ENCODE measurements at places on chromosomes 7 and 10.
A peak's percentile ranks its signal among the peaks of the same experiment; 100 is the strongest.

GRCh38 chr7:144519925-144520324 is 116.4 kb upstream of the NOBOX start:
- DNase-seq = no peak

GRCh38 chr7:13352677-13353076 is 636.8 kb downstream of the ETV1 start:
- DNase-seq = no peak

GRCh38 chr7:94375691-94376090 is 19.0 kb upstream of the COL1A2 start:
- DNase-seq = no peak

- no peak for DNase-seq
Measured at GRCh38 chr7:157676001-157676400, 339.2 kb downstream of the DNAJB6 start.

DNA sequence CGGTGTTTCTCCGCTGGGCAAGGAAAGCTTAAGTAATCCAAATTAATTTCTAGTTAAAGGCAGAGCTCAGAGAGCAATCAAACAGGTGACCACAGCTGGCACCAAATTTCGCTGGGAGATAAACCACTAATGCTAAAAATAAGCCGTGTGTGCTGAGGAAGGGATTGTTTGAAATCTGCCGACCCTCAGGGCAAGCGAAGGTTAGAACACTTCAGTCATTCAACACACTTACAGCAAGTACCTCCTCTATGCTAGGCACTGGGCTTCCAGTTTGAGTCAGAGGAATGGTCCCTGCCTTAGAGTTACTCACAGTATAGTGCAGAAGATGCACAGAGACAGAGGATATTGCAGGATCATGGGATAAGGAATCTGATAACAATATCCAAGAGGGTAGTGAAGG is 467.9 kb upstream of the PODXL start:
- no peak for DNase-seq

DNA sequence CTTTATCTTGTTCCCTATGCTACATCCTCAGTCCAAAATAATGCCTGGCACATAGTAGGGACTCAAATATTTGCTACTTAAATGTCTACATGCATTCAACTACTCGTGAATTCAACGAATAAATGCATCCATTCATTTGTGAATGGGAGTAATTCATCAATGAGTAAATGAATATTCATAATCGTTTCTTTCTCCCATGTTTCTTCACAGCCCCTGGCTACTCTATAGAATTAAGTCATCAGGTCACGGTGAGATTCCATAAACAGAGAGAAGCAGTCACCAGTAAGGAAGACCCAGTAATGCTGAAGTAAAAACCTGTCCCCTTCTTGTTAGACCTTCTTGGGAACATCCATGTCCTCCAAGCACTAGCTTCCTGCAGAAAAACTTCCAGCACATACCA is 48.4 kb downstream of the ATE1 start:
- no peak for DNase-seq

DNA sequence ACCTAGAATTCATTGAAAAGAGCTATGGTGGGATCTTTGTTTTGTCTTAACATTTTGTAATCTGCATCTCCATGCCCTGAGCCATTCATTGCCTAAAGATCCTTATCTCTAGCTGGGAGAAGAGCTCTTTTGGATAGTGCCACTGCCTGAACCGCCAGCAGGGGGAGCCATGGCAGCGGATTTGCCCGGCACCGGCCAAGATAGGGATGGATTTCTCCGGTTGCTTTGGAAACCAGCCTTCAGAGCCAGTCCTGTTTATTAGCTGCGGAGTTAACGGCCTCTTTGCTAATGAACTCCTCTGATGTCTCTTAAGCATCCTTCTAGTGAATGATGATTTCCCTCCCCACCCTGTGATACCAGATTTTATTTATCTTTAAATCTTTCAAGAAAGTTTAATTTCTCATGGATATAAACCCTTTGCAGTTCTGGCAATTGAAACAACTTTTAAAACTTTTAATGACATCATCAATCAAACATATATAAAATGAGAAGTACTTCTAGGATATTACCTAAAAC is 58.2 kb upstream of the LYZL2 start:
- DNase-seq = peak; percentile 84

DNA sequence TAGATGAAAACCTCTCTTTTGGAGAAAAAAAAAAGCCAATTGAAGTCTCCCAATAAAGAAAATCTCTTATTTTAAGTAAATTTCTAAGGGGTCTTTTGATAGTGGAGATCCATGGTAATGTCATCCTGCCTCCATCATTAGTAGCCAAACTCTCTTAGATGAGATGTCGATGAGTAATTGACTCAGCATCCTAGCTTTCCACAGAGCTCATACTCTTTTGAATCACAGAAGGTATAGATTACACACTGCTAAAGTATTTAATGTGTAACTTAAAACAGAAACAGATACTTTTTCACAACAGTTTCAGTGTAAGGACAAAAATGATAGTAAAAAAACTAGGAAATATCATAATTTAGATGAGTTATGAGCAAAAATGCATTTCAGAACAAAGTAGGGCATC is 19.4 kb downstream of the MAGI2 start:
- DNase-seq = no peak

DNA sequence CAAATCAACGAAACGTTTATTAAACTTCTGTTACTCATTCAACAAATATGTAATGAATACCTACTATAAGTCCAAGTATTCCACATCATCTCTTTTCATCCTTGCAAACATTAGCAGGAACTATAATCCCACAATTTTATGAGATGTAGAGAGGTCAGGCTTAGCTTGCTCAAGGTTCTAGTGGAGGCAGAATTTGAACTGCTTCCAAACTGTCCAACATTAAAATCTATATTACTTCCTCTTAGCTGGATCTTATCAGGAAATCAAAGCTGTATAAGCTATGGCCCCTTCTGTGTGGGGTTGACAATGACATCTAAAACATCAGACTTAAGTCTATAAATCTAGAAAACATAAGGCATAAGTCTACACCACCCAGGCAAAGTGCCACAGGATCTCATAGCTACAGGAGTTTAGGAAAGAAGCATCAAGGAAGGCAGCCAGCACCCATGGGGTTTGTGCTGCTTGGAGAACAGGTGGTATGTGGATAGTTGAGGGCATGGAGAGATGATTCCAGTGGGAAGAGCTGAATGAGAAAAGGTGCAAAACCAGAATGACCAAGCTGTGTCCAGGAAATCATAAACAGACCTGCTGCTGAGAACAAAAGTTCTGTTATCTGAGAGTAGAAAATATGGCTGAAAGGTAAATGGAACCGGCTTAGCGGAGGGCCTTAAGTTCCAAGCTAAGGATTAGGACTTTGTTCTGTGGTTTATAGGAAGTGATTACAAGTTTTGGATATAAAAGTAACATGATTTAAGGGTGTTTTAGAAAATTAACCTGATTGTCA is 34.5 kb downstream of the PAPSS2 start:
- no peak for DNase-seq

DNA sequence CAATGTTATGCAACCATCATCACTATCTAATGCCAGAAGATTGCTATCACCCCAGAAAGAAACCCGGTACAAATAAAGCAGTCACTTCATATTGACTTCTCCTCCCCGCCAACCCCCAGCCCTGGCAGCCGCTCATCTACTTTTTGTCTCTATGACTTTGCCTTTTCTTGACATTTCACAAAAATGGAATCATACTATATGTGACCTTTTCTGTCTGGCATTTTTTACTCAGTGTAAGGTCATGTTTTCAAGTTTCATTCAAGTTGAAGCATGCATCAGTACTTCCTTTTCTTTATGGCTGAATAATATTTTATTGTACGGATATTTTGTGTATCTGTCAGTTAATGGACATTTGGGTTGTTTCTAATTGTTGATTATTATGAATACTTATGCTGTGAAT is 28.1 kb downstream of the FHIP2A start:
- no peak for DNase-seq

DNA sequence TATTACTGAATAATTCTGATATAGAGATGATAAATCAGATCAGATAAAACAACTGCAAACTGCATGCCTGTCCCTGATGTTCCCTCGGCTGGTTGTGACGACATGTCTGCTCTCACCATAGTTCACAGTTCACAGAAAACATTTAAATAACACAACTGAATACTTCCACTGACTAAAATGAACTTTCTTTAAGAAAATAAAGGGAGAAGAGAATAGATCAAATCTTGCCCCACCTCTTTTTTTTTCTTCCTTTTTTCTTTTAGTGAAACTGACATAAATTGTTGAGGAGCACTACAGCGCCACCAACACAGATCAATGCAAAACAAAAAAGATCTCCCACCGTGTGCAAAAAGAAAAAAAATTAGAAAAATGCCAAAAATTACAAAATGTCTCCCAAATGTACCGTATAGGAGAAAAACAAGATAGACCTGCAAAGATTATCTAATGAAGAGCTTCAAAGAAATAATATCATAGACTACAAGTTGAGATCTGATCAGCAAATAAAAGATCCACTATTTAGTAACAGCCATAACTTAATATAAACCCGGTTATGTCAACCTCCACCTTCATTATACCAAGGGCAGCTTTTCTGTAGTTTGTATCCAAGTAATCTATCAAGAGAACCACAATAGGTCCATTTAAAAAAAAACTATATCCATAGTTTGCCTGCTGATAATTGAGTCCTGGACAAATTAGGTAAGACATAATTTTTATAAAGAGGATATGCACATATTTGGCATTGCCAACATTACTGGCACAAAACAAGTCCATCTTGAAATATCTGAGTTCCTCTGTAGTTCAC is 30.7 kb upstream of the EPC1 start:
- DNase-seq = peak; percentile 35

GRCh38 chr7:23721456-23721855 is 11.4 kb downstream of the STK31 start:
- no peak for DNase-seq

DNA sequence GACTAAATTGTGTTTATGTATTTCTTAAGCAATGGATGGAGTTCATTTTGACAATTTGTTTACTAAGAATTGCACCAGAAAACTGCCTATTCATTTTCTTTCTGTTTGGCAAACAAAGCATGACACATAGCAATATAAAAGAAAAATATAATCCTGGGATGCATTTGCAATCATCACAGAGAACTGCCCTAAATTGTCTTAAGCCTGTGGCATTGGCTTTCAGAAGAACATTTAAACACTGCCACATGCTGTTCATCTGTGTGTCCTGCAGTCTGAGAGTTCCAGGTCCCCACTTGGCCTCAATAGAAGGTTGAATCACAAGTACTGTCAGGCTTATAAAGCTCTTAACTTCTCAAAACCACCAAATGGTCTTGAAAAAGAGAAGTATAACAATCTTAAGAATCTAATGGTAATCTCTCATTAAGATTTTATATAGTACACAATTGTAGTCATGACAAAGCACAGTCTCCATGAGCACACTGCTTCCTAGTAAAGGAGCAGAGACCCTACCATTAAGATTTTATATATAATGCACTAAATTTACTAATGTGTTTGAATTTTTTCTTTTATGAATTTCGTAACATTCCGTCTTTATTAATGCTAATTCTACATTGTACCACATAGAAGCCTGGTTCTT is 29.9 kb downstream of the RNLS start:
- peak; percentile 30 for DNase-seq

GRCh38 chr7:51144178-51144577 is 172.4 kb downstream of the COBL start:
- DNase-seq = no peak

- DNase-seq = no peak
Measured at GRCh38 chr7:55158541-55159382, 139.9 kb downstream of the EGFR start.

DNA sequence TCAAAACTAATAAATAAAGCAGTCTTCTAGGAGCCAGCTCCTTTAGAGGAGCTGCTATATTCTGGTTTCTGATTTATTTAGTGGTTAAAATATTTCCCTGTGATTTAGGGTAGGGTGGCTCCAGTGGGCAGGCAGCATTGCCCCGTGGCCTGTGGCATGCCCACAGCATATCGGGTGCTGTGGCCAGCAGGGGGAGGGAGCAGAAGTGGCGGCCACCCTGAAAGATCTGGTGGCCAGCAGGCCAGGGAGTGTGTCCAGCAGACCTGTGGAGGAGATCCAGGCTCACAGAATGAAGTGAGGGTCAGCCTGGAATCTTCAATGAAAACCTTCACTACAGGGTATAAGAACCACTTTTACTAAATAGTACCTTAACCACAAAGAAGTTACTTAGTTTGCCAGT is 189.2 kb downstream of the TAX1BP1 start:
- no peak for DNase-seq

DNA sequence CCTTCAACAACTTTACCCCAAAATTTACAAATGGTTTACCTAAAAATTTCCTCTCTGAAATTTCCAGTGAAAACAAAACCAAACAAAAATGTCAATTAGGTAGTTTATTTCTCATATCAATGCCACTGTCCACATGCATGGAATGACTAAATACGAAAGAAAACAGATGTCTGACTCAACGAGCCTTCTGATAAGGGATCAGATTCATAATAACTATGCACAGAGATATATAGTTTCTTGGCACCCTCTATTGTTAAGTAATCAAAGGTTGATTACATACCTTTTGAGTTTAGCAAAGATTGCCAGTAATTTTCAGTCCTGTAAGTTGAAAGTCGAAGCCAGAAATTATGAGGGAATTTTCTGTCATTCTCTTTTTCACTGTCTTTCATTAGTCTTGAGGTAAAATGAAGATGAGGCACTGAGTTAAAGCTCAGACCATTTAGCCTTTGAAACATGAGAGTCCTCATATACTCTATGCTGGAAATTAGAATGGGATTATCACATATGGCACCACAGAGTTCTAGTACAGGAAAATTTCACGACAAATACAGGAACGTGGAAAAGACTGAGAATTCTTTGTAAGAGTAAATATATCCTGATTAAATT is 519.1 kb upstream of the ANKRD30A start:
- DNase-seq = no peak

GRCh38 chr7:32036557-32036956 is 33.6 kb downstream of the PDE1C start:
- no peak for DNase-seq

GRCh38 chr7:37820708-37821468 is 27.5 kb upstream of the NME8 start:
- no peak for DNase-seq

DNA sequence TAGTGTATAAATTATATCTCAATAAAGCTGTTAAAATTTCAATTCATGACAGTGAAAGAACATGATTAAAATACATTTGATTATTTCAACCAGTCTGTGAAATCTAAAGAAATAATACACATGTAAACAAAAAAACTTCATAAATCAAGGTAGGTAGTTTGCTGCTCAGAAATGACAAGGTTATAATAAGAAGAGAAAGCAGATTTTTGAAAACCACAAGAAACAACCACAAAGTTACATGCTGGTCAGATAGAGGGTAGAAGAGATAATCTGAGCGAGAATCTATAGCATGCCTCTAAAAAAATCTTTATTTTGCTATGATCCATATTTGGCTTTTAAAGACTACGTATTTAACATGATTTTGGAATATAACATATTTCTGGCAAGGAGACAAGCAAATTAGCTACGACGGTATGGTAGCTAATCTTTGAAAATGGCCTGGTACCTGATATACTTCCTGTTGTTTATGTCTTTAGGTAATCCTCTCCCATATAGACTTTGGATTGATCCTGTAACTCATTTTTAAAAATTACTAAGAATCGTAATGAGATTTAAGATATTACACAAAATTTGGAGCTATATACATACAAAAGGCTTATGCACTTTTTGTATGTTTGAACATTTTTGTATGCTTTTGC is 23.5 kb upstream of the VCL start:
- no peak for DNase-seq

GRCh38 chr10:18829259-18829658 is 170.0 kb downstream of the ARL5B start:
- DNase-seq = no peak

- no peak for DNase-seq
Measured at GRCh38 chr10:88458209-88458608, 124.9 kb downstream of the RNLS start.

- peak; percentile 96 for DNase-seq
Measured at GRCh38 chr10:8053446-8054243, 843 bp upstream of the GATA3 start.

Measured in activated CD8-positive, alpha-beta memory T cell treated with anti-CD3 and anti-CD28 coated beads, Interleukin-2, amount 50 U/mL, for 4 hours (primary cell).